ENCODE measurements at places on chromosomes 6 and 20.
A peak's percentile ranks its signal among the peaks of the same experiment; 100 is the strongest.

GRCh38 chr6:136979206-136979605, 57.1 kb downstream of the SLC35D3 start:
- no peak for DNase-seq

GRCh38 chr6:155171109-155171746, 92.6 kb upstream of the CLDN20 start:
- DNase-seq: peak; percentile 53

DNA sequence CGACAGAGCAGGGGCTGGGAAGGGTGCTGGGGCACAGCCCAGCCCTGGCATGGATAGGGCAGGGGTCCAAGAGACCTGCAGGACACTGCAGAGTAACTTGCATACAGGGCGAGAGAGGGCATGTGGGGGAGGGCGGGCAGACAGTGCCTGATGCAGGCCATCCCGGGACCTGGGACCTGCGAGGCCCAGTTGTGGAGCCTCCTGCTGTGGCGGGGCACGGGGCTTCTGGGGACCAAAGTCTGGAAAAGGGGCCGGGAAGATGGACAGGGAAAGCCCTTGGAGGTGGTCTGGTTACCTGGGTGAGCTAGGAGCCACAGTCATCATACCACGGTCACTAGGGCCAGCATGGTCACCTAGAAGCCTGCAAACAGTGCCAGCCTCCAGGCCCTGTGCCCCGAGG, 412 bp upstream of the TUBB1 start:
- no peak for DNase-seq

- DNase-seq: no peak
Measured at GRCh38 chr6:87916446-87916845, 131.2 kb upstream of the SPACA1 start.

GRCh38 chr20:5806457-5807263, 56.5 kb downstream of the SHLD1 start:
- no peak for DNase-seq

- no peak for DNase-seq
Measured at GRCh38 chr20:51371720-51372119, 170.8 kb downstream of the NFATC2 start.

GRCh38 chr6:15535495-15536197, 127.2 kb downstream of the DTNBP1 start:
- DNase-seq: no peak

DNA sequence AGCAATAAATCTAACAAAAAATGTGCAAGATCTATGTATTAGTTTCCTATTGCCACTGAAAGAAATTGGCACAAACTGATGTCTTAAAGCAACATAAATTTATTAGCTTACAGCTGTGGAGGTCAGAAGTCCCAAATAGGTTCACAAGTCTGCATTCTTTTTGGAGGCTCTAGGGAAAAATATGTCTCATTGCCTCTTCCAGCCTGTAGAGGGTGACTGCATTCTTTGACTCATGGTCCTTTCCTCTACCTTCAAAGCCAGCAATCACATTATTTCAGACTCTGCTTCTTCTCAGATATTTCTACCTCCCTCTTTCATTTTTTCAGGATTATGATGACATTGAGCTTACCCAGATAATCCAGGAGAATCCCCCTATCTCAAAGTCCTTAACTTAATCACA, 1531.1 kb downstream of the KHDRBS2 start:
- DNase-seq: no peak

DNA sequence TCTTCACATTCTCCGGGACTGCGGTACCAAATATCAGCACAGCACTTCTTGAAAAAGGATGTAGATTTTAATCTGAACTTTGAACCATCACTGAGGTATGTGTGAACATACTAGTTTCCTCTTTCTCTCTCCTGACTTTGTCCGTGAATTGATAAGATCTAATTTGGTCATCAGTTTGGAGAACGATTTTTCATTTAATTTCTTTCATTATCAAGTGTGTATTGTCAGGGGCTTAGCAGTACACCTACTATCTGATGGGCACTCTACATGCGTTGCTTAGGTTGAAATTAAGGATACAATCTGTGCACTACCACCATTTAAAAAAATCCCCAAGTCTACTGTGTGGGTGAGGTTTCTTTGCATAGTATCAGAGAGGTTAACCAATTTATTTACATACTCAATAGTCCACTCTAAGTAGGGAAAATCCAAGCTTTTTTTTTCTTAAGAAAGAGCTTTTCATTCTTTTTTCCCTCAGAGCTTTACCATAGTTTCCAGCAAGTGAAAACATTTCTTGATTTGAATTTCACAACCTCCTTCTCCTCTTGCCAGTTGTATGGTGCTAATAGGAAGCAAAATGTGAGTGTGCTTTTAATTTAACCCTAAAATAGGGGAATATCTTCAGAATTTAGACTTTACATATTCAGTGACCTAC, 105.4 kb upstream of the ESR1 start:
- no peak for DNase-seq

GRCh38 chr6:136092897-136093296, 157.2 kb downstream of the MTFR2 start:
- DNase-seq: no peak

DNA sequence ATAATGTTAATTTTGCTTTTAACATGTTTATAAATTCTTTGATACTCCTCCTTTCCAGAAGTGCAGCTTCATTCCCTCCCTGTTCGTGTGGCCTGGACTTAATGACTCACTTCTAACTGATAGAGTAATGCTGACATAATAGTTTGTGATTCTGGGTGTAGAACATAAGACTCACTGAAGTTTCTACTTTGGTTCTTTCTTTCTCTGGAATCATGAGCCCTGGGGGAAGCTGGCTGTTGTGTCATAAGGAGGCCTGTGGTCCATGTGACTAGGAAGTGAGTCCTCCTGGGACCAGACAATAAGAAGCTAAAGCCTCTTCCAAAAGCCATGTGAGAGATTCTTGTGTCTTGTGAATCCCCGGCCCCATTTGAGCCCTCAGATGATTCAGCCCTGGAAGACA, 30.5 kb upstream of the HLA-G start:
- DNase-seq: no peak

- no peak for DNase-seq
Measured at GRCh38 chr6:122806291-122806690, 17.2 kb downstream of the SMPDL3A start.

DNA sequence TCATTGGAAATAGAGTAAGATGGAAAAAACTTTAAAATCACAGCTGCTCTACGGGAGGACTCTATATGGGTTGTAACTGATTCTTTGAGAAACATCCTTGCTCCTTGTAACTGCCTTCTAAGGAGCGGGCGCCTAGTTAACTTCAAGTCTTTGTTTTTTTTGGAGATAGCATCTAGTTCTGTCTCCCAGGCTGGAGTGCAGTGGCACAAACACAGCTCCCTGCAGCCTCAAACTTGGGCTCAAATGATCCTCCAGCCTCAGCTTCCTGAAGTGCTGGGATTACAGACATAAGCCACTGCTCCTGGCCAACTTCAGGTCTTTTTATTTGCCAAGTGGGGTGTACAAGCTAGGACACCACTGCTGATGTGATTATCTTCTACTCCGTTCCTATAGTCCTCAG, 506.4 kb upstream of the SOX4 start:
- DNase-seq: no peak

DNA sequence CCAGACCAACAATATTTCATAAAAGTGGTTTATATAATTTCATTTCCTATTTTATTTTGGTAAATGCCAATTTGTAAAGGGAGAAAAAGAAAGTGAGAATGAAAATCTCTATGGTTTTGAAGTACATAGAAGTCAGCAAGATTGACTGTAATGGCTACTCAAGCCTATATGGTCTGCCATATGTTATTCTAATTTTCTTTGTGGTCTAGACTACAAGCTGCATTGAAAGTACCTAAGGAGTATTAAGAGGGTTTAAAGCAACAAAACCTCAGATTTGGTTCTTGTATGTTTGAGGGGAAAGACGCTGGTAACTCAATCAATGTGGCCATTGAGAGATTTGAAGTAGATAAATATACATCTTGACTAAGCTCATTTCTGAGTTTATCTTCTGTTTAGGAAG, 193.5 kb upstream of the EYA4 start:
- DNase-seq: no peak

DNA sequence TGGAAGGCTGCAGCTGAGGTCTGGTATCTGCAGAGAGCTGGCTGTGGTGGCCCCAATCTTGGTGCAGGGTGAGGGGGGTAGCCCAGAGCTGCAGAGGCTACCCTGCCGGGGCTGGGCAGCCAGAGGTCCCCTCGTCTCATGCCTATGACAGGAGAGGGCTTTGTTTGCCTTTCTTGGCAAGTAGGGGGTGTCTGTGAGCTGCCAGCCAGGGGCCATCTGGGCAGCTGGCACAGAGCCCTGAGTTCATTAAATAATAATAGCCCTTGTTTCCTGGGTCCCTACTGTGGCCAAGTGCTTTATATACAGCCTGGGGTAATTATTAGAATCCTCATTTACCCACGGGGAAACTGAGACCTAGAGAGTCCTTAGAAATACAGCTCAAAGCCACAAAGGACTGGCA, 66.6 kb downstream of the EZR start:
- DNase-seq: no peak

- DNase-seq: no peak
Measured at GRCh38 chr6:81105998-81106397, 646.5 kb downstream of the TENT5A start.

DNA sequence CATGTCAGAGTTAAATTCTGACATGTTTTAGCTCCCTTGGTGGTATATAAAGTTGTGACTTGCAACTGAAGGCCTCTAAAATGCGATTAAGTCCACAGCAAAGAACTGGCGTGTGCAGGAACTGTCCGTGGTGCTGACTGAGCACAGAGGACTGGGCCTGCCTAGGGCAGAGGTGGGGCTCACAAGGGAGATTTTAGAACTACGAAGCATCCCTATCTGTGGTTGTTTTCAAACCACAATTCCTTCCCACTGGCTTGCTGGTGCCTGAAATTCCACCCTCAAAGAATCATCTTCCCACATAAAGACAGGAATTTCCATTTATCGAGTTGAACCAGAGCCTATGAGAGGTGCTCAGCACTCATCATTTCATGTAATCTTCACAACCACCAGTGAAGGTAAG, 30.1 kb downstream of the RIMS4 start:
- no peak for DNase-seq

DNA sequence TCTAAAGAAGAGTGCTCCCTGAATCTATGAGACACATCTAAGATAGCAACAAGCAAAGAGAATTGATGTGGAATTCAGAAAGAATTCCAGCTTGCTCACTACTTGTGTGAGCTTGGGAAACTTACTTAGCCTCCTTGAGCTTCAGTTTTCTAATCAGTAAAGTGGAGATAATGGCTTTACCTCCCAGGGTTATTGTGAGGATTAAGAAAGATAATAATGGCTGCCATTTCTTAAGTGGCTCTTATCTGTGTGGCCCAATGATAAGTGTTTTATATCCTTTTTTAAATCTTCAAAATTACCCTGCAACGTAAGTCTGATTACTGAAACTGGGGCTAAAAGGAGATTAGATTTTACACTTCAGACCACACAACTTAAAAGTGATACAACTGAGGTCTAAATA, 418.5 kb downstream of the LMBRD1 start:
- DNase-seq: no peak

Data from CD8-positive, alpha-beta memory T cell (primary cell).